ENCODE measurements at places on chromosomes 7 and 10.

DNA sequence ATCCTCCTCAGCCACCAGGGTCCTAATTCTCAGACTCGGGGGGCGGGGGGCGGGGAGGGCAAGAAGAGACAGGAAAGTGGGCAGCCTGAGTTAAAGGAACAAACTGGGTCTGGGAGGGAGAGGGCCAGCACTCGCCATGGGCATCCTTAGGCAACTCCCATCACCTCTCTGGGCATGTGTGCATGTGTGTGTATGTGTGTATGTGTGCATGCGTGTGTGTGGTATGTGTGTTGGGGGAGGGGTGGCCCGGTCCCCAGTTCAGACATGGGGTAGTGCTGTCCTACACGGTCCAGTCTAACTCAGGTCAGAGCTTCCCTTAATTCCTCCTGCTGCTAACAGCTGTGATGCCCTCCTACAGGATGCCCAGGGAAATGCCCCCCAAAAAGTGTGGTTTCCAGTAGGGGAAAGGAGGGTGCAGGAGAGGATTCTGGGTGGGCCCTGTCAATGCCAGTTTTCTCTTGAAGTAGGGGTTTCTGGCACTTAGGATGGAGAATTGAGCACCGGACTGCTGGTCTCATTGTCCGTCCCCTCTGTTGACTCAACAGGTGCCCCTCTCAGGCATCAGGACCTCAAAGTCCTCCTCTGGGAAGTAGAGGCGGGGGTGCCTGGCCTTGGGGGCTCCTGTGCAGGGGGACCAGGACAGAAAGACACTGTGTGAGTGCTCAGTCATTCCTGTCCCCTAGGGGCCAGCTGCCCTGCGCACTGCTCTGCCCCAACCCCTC lies 15.1 kb upstream of the ZMIZ1 start:
- no peak for DNase-seq

DNA sequence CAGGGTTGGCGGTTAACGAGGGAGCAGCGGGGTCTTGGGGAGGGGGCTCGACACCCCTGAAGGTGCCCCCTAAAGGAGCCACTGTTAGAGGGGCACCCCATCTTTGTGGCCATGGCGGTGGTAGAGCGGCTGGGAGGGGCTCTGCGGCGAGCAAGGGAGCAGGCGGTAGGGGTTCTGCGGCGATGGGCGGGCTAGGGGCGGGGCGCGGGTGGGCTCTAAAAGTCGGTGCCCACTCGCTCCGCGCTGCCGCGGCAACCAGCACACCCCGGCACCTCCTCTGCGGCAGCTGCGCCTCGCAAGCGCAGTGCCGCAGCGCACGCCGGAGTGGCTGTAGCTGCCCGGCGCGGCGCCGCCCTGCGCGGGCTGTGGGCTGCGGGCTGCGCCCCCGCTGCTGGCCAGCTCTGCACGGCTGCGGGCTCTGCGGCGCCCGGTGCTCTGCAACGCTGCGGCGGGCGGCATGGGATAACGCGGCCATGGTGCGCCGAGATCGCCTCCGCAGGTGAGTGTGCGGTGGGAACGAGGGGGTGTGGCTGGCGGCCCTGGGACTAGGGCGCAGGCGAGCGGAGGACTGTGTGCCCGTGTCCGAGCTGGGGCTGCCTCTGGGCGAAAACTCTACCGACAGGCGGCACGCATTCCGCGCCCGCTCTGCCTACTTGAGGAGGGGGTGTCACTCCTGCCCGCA lies at the start of gene MEST:
Gene MEST, plus strand, starts transcription at position 245 of the 682 bp plus-strand sequence. Its CDS starts 229 bp downstream, at position 474.
- DNase-seq: no peak

DNA sequence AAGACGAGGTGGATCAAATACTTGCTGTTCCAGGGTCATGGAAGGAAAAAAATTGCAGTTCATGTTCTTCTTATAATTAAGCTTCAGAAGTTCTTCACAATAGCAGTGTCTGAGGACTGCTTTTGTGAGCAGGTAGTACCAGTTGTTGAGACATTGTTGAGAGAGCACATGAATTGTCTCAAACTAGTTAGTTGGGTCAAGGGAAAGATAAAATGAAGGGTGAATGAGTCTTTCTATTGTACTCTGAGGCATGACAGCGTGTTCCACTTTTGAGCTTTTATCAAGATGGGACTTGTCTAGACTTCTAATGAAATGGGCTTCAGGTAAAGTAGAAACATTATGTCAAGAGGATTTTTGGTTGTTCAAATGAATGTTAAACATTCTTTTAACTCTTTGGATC lies 26.0 kb downstream of the KAT6B start:
- DNase-seq: no peak

- no peak for DNase-seq
Measured at GRCh38 chr7:43509906-43510305, 73.0 kb upstream of the STK17A start.

DNA sequence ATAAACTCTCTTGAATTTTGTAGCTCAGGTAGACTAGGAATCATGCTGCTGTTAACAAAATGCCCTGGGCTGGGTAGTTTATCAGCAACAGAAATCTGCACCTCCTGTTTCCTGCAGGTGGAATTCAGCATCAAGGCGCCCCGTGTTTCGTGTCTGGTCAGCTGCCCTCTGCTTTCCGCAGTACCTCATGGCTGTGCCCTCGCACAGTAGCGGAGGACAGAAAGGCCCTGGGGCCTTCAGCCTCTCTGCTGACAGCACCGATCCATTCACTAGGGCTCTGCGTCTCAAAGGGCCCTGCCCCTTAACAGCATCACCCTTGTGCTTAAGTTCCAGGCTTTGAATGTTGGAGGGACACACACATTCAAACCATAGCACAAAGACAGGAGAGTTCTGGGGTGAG lies 90.0 kb downstream of the DYNC2I1 start:
- DNase-seq: no peak

- DNase-seq: no peak
Measured at GRCh38 chr10:125738206-125738605, 18.7 kb downstream of the EDRF1 start.

GRCh38 chr10:36236931-36237330 lies 594.8 kb upstream of the FZD8 start:
- DNase-seq: no peak

GRCh38 chr7:157012113-157012547 lies 1.7 kb upstream of the MNX1 start:
- DNase-seq: no peak

GRCh38 chr7:45609180-45609579 lies 35.0 kb downstream of the ADCY1 start:
- no peak for DNase-seq

- DNase-seq: no peak
Measured at GRCh38 chr7:151807846-151808245, 69.1 kb downstream of the PRKAG2 start.

GRCh38 chr7:11570922-11571550 lies 261.0 kb downstream of the THSD7A start:
- no peak for DNase-seq

GRCh38 chr10:9792181-9792580 lies 1225.5 kb upstream of the CELF2 start:
- DNase-seq: no peak

GRCh38 chr7:41835976-41836530 lies 133.2 kb upstream of the INHBA start:
- DNase-seq: no peak

DNA sequence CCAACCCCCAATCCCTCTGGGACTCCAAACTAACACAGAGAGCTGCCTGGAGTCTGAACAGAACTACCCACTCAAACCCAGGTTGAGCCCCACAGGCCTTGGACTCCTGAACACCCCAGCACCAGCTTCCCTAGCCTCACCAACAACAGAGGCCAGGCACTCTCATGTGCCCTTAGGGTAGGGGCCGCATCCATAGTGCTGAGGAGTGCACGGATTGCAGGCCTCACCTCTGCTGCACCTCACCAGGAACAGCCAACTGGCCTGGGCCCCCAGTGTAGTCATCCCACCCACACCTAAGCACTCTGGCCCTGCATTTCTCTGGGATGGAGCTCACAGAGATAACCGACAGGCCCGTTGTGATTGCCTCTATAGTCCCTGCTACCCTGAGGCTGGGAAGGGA lies 194.2 kb downstream of the HPSE2 start:
- DNase-seq: no peak

DNA sequence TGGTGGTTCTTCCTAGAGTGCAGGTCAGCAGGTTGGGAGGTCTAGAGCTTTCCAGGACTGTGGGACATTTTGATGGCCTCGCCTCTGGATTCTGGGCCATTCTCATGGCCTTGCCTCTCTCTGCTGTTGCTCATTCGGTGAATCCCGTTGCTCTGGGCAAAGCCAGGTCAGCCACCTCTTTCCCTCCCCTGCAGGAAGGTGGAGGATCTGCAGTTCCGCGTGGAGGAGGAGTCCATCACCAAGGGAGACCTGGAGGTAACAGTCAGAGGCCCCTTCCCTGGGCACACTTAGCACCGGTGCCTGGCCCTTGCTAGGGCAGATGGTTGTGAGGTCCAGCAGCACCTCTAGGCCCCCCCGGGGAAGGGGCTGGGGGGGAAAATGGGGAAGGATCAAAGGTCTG lies 74.9 kb downstream of the CLIP2 start:
- DNase-seq: no peak

GRCh38 chr7:25485026-25485425 lies 256.7 kb upstream of the NPVF start:
- DNase-seq: no peak

DNA sequence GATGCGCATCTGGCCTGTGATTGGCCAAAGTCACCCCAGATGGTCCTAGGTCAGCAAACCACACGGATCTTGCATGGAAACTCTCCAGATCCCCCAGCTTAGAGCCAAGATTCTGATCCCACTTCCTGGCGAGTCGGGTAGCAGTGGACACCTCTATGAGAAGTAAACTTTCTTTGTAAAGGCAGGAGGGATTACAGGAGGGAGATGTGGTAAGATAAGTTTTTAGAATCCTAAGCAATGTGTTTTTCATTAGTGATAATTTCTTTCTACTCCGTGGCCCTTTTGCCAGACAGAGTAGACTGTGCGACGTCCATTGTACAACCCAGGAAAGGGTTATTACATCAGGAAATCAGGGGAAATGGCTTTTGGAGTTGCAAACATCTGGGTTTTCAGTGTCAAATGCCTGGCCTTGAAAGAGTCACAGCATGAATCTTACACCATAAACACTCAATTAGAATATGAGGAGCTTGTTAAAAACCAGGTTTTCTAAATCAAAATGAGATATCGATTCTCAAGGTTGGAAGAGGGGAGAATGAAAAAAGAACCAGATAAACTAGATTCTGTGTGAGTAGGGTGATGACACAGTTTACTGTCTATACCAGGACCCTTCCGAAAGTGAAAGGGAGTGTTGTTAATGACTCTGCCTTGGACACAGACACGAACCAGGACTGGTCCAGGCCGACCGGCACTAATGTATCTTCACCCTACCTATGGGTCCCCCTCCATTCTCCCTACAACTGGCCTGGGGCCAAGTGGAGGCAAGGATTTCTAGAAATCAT lies 61.9 kb upstream of the WAC start:
- no peak for DNase-seq

GRCh38 chr10:72310241-72310633 lies 36.5 kb downstream of the DDIT4 start:
- no peak for DNase-seq

- DNase-seq: no peak
Measured at GRCh38 chr7:143987513-143987912, 12.6 kb upstream of the OR6B1 start.

GRCh38 chr10:110059925-110060324 lies 52.1 kb downstream of the ADD3 start:
- DNase-seq: no peak

- DNase-seq: no peak
Measured at GRCh38 chr7:29449569-29450260, 113.9 kb upstream of the PRR15 start.

- DNase-seq: no peak
Measured at GRCh38 chr7:17984288-17984687, 43.4 kb downstream of the PRPS1L1 start.

DNA sequence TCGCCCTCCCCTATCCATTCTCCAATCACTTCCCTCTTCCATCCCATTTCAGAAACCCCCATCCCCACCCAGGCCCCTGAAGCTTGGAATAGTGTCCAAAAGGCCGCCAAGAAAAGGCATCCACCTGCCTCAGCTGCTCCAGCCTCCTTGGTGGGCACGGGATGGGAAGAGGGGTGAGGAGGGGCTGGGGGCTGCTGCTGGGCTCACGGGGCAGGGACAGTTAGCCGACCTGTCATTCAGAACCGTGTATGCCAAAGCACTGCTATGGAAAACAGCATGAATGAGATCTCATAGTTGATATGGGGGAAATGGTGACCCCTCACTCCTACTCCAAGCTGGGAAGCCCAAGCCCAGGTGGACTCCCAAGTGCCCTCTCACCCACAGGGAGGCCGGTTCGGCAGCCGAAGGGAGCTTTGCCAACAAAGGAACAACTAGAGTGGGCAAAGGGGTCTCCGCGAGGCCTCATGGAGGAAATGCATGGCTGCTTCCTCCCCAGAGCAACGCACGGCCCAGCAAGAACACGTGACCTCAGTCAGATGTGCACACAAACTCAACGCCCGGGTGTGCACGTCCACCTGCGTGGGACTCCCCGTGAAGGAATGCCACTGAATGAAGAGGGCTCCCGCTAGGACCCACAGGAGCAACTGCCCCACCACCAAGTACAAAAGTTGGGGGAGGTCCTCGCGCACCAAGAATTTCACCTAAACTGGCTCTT lies 52.5 kb downstream of the EBF3 start:
- DNase-seq: no peak

DNA sequence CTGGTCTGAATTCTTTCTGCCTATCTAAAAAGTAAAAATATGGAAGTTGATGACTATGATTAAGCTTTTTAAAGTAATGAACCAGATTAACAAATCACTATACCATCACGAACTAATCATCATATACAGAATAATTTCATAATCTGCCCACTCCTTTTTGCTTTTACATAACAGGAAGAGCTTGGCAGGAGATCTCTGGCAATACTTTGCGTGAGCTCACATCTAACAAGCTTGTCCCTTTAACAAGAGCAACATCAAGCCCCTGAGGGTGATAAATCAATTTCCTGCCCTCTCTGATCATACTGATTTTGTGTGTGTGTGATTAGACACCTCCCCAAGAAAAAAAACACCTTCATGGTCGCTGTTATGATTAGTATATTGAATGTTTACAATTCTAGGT lies 143.5 kb upstream of the ASAH2 start:
- DNase-seq: no peak

GRCh38 chr10:1293636-1294435 lies 237.7 kb downstream of the WDR37 start:
- no peak for DNase-seq

- DNase-seq: no peak
Measured at GRCh38 chr10:72226418-72227027, 10.4 kb upstream of the ASCC1 start.

GRCh38 chr10:5461914-5462840 lies 37.2 kb downstream of the CALML5 start:
- DNase-seq: no peak

Measured in iPS DF 19.7 (cell line).